ENCODE measurements at places on chromosomes 3 and 15.
A peak's percentile ranks its signal among the peaks of the same experiment; 100 is the strongest.

- DNase-seq = peak; percentile 59
Observed at GRCh38 chr15:81531109-81531592, 157.1 kb upstream of the TMC3 start.

GRCh38 chr3:176147251-176147650, 1050.0 kb downstream of the TBL1XR1 start:
- no peak for DNase-seq

DNA sequence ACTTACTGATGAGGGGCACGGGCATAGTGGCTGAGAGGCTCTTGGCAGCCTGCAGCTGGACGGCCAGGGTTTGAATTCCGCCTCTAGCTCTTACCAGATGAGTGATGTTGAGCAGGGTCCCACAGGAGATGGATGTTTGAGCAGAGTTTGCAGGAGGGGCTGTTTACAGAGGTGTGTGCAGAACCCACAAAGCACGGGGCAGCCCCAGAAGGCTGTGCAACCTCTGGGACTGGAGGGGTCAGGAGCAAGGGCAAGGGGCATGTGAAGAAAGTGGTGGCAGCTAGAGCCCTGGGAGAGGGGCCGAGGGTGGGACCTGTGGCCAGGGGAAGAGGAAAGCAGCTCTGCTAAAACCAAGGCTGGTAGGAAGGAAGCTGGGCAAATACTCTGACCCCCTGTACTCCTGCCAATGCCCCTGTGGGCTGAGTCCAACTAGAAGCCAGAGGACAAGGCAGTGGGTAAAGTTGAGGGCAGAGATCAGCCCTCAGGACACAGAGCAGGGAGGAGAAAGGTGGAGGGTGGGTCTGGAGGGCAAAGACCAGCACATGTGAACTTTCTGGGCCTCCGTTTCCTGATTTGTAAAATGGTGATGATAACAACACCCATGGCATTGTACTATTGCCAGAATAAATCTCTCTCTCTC, 53.9 kb upstream of the ITGA11 start:
- DNase-seq = no peak

DNA sequence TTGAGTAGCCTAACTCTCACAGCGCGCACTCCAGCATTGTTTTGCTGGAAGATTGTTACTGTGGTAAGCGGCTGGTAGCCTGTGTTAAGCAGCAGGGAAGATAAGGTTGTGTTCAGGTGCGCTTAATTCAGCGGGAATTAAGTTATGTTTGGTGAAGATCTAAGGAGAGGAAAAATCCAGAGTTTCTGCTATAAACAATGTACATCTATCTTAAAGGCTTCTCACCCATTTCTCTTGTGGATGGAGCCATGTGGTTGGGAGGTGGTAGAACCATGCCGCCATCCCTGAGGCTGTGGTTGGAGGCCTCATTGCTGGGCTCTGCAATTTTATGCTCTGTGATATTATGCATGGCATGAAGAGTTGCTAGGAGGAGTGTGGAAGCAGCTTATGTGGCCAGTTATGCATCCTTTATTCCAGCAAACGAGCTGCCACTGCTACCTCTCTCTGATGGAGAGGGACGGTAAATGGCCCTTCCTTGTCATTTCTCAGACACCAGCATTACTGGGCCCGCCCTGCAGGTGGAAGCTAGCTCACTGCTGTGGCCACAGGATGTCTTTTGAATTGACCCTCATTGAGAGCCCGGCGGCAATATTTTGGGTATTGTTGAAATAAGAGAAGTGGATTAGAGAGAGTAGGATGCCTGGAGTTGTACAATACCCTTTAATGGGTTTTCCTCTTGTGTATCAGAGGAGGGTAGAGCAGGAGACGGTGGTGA, 1.3 kb downstream of the MINAR1 start:
- no peak for DNase-seq

DNA sequence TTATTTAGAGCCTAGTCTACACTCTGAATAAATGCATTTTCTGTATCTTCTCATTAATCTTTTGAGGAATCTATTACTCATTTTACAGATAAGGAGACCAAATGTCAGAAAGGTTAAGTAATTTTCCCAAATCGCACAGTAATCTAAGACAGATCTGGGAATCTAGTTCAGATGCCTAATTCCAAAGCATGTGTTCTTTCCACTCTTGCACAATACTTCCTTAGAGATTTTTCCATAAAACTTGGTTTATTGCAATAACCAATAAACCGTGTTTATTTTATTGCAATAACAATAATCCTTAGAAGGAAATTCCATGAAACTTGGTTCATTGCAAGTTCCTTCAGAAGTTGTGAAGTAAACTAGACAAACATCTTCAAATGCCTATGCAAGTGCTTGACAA, 17.4 kb upstream of the COL8A1 start:
- no peak for DNase-seq

DNA sequence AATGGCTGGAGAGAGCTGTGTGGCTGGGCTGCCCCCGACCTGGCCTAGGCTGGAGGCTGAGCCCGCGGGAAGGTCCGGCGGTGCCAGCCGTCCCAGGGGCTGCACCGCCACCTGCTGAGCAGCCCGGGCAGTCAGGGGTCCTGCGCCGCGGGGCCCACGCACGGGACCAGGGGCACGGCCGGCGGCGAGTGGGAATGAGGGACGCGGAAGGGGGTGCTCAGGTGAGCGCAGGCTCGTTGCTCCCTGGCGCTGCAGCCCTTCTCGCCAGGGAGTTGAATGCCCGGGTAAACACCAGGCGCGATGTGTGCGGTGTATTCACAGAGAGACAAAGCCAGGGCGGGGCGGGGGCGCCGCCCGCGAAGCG, 666 bp upstream of the SEMA3F start:
- no peak for DNase-seq

DNA sequence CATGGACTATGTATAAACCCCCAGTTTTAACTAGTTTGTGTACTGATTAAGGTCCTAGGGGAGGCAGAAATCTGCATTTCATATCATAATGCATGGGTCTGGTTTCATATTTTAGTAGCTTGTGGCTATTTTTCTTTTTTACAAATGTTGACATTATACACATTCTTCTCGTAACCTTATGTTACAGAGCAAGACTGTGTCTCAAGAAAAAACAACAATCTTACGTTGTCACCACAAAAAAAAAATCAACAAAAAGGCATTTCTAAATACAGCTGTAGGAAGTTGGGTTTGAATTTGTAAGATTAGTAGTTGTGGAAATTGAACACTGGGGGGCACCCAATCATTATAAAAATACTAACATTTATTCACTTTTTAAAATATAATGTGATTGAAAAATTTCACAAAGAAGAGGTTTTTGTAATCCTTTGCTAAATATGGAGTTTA, 17.9 kb downstream of the SERP1 start:
- DNase-seq = no peak

GRCh38 chr3:18103591-18103990, 321.5 kb downstream of the SATB1 start:
- DNase-seq = no peak

GRCh38 chr3:108471426-108471825, 39.0 kb downstream of the MYH15 start:
- DNase-seq = no peak

GRCh38 chr15:51600114-51600513, 22.5 kb downstream of the DMXL2 start:
- no peak for DNase-seq

DNA sequence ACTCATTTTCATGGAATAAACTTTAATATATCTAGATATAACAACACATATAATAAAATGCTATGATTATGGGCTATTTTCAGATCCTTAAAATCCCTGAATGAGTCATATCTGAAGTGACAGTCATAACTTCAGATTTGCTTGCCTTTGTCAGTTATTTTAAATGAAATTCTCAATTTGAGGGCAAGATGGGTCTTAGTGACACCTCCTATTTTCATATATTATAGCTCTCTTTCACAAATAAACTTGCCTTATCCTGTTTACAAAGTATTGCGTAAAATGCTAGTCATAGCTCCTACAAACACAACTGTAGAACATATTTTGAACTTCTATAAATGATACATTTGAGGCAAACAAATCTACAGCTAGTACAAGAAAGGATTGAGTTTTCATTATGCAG, 6.2 kb upstream of the THRB start:
- no peak for DNase-seq

DNA sequence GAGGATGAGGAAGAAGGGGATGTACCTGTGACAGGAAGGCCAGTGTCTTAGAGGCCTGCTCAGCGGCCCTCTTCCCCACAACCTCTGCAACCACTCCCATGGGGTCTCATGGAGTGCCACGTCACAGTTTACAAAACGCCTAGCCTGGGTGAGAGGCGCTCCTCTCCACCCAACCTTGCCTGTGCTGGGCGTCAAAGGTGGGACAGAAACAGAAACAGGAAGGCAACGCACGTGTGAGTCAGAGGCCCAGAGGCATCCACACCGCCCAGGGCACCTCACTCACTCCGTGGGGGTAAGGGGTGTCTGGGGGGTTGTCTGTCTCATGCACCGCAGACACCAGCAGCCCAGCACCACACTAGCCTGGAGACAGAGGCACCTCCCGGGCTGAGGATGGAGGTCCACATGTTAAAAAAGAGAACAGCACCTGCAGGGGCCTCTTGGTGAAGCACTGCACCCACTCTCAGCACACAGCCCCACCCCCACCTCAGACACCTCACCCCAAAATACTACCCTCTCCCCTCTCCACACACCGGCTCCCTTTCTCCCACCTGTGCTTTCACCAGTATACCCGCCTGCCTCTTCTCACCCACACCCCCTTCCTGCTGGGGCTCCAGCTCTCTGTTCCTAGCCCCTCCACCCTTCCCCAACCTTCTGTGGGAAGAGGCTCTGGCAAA, 4.7 kb upstream of the CALML4 start:
- no peak for DNase-seq

DNA sequence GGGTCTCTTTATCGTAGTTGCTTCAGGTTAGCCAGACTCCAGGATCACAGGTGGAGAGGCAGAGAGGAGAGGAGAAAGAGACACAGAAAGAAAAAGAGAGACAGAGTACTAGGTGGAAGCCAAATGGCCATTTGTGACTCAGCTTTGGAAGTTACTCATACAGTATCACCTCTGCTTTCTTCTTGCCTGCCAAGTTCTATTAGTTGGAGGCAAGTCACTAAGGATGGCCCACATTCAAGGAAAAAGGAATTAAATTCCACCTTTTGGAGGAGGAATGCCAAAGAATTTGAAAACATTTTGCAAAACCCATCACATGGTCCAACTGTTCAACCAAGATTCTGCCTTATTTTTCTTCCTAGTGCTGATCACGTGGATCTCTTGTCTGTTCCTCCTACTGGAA, 291.1 kb downstream of the CHL1 start:
- no peak for DNase-seq

- DNase-seq = no peak
Observed at GRCh38 chr15:99105514-99106341, 848 bp downstream of the SYNM start.

DNA sequence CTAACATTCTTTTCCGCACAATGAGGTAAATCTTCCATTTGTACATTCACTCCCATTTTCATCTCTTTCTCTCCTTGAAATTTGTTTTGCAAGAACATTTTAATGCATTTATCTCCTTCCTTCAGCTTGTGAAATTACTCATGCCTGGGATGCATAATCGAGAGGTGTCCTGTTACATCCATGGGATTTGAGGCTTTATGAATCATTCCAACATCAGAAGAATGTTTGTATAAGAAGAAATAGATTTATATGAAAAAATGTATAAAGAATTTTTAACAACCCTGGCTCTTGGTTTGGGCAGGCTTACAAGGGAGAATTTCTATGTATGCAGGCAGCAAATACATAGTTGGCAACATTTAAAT, 93.2 kb upstream of the MBNL1 start:
- no peak for DNase-seq

DNA sequence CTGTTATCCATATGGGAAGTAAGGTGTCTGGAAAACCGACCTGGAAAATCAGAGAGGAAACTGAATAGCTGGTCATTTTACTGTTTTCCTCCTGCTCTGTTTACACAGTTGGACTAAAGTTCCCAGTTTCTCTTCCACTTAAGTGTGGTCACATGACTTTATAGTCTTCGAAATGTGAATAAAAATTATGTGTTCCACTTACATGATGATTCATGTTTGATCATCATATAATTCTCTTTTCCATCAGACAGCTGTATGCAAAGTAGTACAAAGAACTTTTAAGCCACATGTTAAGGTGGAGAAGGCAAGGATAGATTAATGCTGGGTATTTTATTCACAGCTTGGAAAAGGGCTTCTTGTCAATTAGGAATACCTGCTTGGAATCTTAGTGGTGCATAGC, 525.5 kb upstream of the BCHE start:
- no peak for DNase-seq

DNA sequence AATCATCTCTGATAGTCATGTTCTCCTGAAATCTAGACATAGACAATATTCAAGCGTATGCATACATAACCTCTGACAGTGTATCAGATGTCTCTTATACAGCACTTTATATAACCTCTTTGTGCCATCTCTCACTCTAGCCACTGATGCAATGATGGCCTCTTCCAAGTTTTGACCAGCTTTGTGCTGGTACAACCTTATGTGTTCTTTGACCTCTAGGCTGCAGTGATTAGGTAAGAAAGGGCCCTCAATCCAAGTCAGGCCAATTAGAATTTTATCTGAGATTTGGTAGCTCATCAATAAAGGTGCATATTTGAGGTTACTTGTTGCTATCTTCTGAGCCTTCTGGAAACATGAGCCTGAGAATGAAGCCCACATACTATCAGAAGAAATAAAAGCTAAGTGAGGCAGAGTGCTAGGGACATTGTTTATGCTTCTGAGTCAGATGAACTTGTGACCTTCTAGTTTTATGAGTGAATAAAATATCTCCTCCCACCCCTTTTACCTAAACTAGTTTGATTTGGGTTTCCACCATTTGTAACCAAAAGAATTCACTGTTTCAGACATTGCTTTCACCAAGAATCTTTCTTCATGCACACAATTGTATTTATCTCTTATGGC, 283.2 kb upstream of the SUCLG2 start:
- DNase-seq = no peak

Measured in left kidney (tissue), 8 donors.